ENCODE measurements at places on chromosomes 7 and 10.
A peak's percentile ranks its signal among the peaks of the same experiment; 100 is the strongest.

DNA sequence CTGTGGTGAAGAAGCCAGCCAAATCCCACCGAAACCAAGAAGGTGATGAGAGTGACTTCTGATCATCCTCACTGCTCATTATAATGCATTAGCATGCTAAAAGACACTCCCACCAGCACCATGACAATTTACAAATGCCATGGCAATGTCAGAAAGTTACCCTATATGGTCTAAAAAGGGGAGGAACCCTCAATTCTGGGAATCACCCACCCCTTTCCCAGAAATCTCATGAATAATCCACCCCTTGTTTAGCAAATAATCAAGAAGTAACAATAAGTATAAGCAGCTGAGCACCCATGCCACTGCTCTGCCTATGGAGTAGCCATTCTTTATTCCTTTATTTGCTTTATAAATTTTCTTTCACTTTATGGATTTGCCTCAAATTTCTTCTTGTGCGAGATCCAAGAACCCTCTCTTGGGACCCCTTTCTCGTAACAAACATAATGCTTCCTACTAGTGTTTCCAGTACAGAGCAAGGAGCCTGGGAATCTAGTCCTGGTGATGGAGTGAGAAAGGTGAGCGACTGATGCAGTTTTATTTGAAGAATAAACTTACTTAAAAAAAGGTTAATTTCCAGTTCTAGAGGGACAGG, 18.4 kb upstream of the EXOC6 start:
- DNase-seq, result no peak

- DNase-seq, result no peak
Measured at GRCh38 chr10:127756264-127756663, 19.3 kb downstream of the FOXI2 start.

- DNase-seq, result peak; percentile 49
Measured at GRCh38 chr7:130758429-130759056, 24.5 kb upstream of the KLF14 start.

GRCh38 chr10:62652564-62652963, 152.0 kb upstream of the ADO start:
- DNase-seq, result no peak

DNA sequence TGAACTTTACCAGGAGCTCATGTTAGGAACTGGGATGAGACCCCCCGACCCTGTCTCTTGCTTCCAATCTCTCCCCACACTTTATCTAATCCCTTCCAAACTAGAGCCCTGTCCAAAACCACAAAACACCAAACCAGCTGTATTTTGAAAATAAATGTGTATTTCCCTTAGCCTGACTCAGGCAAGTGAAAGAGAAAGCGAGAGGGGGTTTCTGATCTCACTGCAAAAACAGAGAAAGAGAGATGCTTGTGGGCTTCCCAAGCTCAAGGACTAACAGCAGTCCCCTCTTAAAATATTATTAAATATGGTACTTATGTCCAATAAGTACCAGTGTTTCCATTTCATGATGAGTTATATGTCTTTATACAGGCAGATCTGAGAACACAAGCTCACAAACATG, 122.0 kb downstream of the AGMO start:
- no peak for DNase-seq

DNA sequence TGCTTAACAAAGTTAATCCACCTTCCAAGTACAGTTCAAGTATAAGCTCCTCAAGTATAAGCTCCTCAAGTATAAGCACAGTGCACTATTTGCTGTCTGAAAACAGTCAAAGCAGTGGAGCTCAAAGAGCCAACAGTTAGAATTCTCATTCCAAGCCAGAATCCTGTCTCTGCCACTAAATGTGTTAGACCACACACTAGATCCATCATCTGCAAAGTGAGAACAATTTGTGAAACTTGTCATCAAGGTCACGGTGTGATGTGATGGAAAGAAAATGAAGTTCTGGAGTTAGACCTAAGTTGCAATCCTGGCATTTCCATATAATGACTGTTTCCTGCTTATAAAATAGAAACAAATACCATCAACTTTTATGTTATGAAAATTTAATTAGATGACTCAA, 602.5 kb downstream of the TNS3 start:
- no peak for DNase-seq

- DNase-seq, result no peak
Measured at GRCh38 chr10:123385508-123386080, 231.4 kb downstream of the BUB3 start.

DNA sequence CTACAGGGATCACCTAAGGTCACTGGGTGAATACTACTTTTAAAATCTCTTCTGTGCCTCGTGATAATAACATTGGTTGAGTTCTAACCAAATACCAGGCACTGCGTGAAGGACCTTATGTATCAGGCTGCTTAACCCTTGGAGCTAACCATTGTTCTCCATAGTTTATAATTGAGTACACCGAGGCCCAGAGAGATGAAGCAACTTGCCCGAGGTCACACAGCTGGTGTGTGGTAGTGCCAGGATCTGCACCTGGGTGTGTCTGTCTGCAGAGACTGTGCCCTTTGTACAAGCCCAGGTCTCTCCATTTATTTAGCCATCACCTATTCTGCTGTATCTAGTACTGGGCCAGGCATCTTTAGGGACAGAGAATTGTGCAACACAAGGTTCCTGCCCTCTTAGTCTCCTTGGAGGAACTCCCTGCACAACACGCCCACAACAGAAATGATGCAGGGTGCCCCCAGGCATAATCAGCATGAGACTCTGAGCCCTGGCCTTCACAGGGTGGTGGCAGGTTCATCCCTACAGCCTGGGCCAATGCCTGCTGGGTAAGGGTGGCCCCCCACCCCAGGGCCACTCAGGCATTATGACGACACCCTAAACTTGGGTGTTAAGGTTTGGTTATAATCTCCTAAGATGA, 31.5 kb downstream of the UNC5B start:
- no peak for DNase-seq

GRCh38 chr10:62996925-62997324, 136.2 kb upstream of the NRBF2 start:
- no peak for DNase-seq

DNA sequence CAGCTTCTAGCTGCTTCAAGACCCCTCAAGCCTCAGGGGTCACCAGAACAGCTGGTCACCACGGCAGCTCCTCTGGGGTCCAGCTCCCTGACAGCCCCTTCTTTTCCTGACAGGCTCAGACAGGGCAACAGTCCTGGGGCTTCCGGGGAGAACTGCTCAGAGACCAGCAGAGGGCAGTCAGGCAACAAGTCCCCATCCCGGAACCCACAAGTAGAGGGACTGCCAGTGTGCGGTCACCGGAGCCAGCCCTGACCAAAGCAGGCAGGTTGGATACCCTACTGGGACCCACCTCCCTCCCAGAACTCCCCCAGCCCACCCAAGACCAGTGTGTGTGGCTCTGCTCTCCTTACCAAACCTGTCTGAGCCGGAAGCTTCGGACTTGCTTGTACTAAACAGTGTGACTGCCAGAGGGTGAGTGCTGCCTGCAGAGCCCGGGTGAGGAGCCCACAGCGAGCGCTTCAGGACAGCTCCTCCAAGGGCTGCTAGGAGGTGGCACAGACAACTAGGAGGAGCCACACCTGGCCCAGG, 40.3 kb downstream of the YKT6 start:
- DNase-seq, result peak; percentile 66

DNA sequence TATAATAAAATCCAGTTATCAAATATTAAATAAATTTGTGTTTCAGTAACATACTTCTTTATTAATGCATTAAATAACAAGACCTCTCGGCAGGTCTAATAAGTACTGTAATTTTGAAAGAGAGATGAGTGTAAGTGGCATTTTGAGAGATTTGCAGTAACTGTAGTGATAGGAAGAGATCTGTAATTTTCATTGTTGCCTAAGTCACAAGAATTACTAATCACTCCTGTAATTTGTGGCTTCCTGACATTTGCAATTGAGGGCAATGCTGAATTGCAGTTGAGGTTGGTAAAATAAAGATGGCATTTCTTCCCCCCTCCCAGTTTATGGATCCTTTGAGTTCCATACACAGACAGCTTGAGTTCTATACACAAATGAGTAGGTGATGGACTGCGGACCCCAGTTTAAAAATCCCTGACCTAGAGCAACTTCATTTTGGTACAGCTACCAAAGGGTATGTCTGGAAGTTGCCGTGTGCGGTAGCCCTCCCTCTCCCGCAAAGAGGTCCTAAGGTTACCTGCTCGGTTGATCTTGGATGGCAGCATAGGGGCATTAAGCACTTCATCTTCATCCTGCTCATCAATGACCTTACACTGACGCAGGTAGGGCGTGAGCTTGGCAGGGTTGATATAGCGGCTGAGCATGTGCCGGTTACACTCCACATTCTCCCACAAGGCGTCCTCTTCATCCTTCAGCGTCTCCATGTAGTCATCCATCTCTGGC, 96.4 kb downstream of the CARD11 start:
- DNase-seq, result no peak

- DNase-seq, result no peak
Measured at GRCh38 chr7:112866424-112866823, 76.2 kb upstream of the TMEM168 start.

- DNase-seq, result no peak
Measured at GRCh38 chr7:100677308-100678267, 4.0 kb downstream of the GNB2 start.

GRCh38 chr7:17706734-17707133, 233.6 kb downstream of the SNX13 start:
- DNase-seq, result peak; percentile 32

DNA sequence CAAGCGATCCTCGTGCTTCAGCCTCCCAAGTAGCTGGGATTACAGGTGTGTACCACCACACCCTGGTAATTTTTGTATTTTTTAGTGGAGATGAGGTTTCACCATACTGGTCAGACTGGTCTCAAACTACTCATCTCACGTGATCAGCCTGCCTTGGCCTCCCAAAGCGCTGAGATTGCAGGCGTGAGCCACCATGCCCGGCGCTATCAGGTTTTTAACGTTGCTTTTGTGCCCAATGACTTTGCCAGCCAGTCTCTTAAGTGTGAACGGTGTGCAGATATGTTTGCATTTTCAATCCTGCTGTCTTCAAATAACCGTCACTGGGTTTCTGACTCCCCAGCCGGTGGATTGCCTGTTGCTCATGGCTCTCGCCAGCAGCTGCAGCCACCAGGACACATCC, 201.8 kb upstream of the PPP2R2D start:
- DNase-seq, result no peak

- no peak for DNase-seq
Measured at GRCh38 chr7:106112972-106113421, 885 bp upstream of the SYPL1 start.

DNA sequence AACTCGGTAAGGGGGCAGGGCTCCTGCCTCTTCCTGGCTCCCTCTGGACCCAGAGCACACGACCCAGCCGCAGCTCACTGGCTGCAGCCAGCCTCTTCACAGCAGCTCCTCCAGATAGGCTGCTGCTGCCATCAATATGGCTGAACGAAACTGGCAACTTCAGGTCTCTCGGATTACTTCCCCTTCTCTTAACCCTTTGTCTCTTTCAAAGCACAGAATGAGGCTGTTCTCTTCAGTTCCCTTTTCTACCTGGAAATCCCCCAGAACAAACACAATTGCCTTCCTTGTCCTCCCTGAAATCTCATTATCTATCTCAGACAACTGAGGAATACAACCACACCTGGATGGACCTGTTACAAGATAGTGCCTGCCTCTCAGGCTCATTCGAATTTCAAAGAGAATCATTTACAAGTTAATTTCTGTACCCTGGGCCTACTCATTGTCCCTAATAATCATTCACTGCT, 193.4 kb upstream of the MBL2 start:
- DNase-seq, result peak; percentile 1

DNA sequence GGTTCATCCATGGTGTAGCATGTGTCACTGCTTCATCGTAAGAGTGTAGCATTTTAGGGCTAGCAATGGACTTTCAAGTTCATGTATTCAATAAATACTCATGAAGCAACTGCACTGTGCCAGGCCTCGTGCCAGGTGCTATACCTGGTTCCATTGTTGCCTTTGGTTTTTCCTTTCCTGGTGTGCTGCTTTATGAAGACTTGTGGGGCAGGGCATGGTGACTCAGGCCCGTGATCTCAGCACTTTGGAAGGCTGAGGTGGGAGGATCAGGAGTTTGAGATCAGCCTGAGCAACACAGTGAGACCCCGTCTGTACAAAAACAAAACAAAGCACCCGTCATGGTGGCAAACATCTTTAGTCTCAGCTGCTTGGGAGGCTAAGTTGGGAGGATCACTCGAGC, 2.2 kb upstream of the CPA4 start:
- no peak for DNase-seq

DNA sequence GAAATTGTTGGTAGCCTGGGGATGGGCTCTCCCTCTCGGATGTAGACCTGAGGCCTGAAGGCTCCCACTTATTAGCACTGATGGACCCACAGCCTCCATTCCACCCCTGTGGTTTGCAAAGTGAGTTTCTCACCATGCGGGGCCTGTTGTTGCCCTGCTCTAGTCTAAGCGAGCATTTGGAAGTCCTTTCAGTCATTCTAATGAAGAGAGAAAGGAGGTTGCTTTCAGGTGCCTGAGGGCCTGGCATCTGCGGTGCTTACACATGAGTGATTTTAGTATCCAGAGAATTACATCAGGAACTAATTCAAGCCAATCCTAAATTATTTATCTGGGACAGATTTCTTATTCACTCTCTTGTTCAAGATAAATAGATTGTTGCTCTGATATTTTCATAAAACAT, 61.6 kb downstream of the NAMPT start:
- no peak for DNase-seq

DNA sequence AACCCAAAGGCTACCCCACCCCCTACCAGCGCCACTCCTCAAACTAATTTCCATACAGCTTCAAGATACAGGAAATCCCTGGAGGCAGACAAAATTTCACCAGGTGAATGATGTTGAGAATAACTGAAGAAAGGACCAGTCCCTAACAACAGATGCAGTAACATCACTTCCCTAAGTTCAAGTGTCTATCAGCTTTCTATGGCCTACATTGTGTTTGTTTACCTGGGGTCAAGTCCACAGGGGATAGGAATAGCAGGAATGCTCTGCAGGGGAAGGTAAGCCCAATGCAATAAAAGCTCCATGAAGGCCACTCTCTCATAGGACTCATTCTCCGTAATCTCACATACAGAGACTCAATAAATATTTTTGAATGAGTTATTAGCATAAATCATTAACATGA, 26.9 kb downstream of the FAM13C start:
- no peak for DNase-seq

DNA sequence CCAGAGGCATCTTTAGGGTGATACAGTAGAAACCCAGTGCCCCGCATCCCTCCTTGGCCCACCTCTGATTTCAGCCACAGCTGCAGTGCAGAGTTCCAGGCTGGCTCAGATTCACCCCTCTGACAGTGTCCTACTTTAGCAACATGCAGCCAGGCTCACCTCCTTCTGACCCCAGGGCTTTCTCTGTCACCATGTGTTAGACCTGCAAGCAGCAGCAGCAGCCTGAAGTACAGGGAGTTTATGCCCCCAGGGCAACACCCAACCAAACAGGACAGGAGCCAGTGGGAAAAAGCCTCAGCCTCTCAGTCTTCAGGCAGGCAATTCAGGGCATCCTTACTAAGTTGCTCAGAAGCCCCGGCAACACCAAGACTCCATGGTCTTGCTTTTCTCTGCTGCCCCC, 109.0 kb upstream of the PLXNA4 start:
- DNase-seq, result no peak
